ENCODE measurements at places on chromosomes 13 and 19. TPM values are rescaled to one million over a fixed set of nuclear protein-coding genes. Genes with fewer than 3 reads are reported as not detected.

Gene SLAIN1
- 31.0 TPM for total RNA-seq

Gene MYPOP
- total RNA-seq = 12.9 TPM

Gene ODAD3
- total RNA-seq = not detected

Gene SHFL
- total RNA-seq = 108 TPM

Gene PRR19
- 0.91 TPM for total RNA-seq

Gene ZNF616
- total RNA-seq = 7.9 TPM

Gene SLC10A2
- not detected for total RNA-seq

Gene MRPS12
- total RNA-seq = 48.5 TPM

Gene KATNAL1
- 29.4 TPM for total RNA-seq

Gene ZNF729
- total RNA-seq = not detected

Gene EBI3
- 4.0 TPM for total RNA-seq

Gene PRDX2
- 240 TPM for total RNA-seq

Gene LILRB1
- 0.08 TPM for total RNA-seq

Gene KISS1R
- 2.3 TPM for total RNA-seq

Gene ZNF491
- total RNA-seq = 0.80 TPM

Gene RFPL4A
- not detected for total RNA-seq

Gene SPACA4
- total RNA-seq = not detected

Gene VSTM2B
- total RNA-seq = not detected

Gene UBE2L5
- total RNA-seq = not detected

Gene RAB3A
- 5.3 TPM for total RNA-seq

Gene RUBCNL
- not detected for total RNA-seq

Gene ATP8A2
- total RNA-seq = 0.10 TPM

Gene DBP
- total RNA-seq = 19.1 TPM

Gene MICU2
- total RNA-seq = 33.8 TPM

Gene BCKDHA
- 17.9 TPM for total RNA-seq

Gene PRRG2
- 1.1 TPM for total RNA-seq

Gene PSPN
- total RNA-seq = 2.7 TPM

Gene TNFSF11
- 7.5 TPM for total RNA-seq

Gene GPR18
- total RNA-seq = 10.3 TPM

Gene PLK5
- not detected for total RNA-seq

Gene CEACAM21
- 77.8 TPM for total RNA-seq

Gene ZNF543
- total RNA-seq = 8.2 TPM

Gene NXNL1
- not detected for total RNA-seq

Gene ANKRD24
- total RNA-seq = 1.3 TPM

Gene ZNF77
- total RNA-seq = 4.2 TPM

Gene LYPD3
- 0.63 TPM for total RNA-seq

Gene ZNF285
- total RNA-seq = 0.48 TPM

Gene PGLYRP1
- total RNA-seq = not detected

Gene LRRC8E
- not detected for total RNA-seq

Gene FBXL12
- 20.6 TPM for total RNA-seq

Gene PTGIR
- total RNA-seq = 5.6 TPM

Gene MED16
- 62.2 TPM for total RNA-seq

Gene MAST1
- 1.1 TPM for total RNA-seq

Gene PTH2
- total RNA-seq = not detected

Gene ZNF787
- 30.0 TPM for total RNA-seq

Gene KIR2DL3
- not detected for total RNA-seq

Gene CD177
- total RNA-seq = not detected

Gene KL
- total RNA-seq = 0.05 TPM

Gene POSTN
- total RNA-seq = not detected

Gene GNG8
- total RNA-seq = 3.4 TPM

Gene KLK15
- total RNA-seq = not detected

Gene SIGLEC14
- not detected for total RNA-seq

Gene HIF3A
- not detected for total RNA-seq

Gene TEX29
- 0.93 TPM for total RNA-seq

Gene PRKCSH
- 315 TPM for total RNA-seq

Gene CEACAM4
- total RNA-seq = not detected

All from activated CD4-positive, alpha-beta memory T cell treated with anti-CD3 and anti-CD28 coated beads, Interleukin-2, amount 10 ng/mL, durations not matched to agents 7 days and 5 days (primary cell).